ENCODE measurements at places on chromosomes 5 and 9. TPM values are rescaled to one million over a fixed set of nuclear protein-coding genes. Genes with fewer than 3 reads are reported as not detected.

ISL1 gene
- total RNA-seq = not detected

MARCHF3 gene
- total RNA-seq = 8.7 TPM

DND1 gene
- 6.1 TPM for total RNA-seq

LIFR gene
- total RNA-seq = 247 TPM

TUBB4B gene
- total RNA-seq = 190 TPM

MYOZ3 gene
- 4.8 TPM for total RNA-seq

PNPLA7 gene
- 25.1 TPM for total RNA-seq

MACIR gene
- 14.1 TPM for total RNA-seq

- no peak for DNase-seq
Observed at GRCh38 chr5:139893873-139894272, 98.3 kb downstream of the PSD2 start.

DNA sequence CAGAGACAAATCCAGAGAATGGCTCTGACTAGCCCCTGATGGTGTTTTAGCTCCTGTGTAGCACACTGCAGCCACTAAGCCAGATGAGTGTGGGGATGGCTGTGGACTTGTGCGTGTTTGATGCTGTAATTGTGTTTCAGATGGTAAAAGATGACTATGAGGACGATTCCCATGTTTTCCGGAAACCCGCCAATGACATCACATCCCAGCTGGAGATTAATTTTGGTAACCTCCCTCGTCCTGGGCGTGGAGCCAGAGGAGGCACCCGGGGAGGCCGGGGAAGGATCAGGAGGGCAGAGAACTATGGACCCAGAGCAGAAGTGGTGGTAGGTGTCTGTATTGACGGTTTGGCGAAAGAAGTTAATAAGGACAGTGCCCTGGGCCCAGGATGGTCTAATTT, 38.0 kb downstream of the HABP4 start:
- DNase-seq = no peak

DNA sequence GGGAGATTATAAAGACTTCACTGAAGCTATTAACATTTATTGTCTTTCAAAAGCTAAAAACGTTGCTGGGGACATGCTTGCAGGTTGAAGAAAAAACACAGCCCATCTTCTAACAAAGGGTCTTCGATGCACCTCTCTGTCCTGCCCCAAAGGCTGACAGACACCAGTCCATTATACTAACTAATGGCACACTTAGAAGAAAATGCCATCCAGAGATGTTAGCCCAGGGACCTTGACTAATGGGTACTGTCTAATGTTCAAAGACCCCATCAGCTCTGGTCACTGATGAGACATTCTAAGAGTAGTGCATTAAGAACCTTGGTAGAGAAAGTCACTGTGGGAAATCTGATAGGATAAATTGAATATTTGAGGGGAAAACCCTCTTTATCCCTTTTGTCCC, 124.9 kb downstream of the EBF1 start:
- DNase-seq = no peak

GRCh38 chr5:160720822-160721221, 131.2 kb downstream of the ATP10B start:
- DNase-seq = no peak

- DNase-seq = no peak
Observed at GRCh38 chr9:101527066-101527465, 6.6 kb upstream of the RNF20 start.

GRCh38 chr5:10528056-10528816, 35.6 kb upstream of the ANKRD33B start:
- no peak for DNase-seq

DNA sequence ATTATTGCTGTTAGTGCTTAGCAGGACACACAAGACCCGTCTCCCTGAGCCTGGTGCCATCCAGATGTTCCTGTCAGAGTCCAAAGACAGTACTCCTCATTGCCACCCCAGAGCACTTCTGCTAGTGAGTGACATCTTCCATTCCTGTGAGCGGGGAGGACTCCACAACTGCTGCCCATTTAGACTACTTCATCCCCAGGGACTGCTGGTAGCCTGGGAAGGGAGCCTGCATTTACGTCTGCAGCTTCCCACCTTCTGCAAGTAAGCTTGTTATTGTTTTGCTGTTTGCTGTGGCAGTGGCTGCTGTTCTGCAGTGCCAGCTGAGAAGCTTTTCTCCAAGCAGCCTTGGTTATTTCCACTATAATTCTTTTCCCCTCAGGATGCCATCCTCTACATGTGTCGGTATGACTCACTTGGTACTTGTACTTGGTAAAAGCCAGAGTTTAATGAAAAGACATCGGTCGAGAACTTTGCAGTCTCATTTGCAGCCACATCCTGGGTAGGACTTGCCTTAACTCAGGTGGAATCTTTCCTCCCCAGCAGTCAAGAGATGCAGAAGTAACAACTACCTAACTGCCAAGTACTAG, 10.6 kb upstream of the MAP1B start:
- DNase-seq = no peak

DNA sequence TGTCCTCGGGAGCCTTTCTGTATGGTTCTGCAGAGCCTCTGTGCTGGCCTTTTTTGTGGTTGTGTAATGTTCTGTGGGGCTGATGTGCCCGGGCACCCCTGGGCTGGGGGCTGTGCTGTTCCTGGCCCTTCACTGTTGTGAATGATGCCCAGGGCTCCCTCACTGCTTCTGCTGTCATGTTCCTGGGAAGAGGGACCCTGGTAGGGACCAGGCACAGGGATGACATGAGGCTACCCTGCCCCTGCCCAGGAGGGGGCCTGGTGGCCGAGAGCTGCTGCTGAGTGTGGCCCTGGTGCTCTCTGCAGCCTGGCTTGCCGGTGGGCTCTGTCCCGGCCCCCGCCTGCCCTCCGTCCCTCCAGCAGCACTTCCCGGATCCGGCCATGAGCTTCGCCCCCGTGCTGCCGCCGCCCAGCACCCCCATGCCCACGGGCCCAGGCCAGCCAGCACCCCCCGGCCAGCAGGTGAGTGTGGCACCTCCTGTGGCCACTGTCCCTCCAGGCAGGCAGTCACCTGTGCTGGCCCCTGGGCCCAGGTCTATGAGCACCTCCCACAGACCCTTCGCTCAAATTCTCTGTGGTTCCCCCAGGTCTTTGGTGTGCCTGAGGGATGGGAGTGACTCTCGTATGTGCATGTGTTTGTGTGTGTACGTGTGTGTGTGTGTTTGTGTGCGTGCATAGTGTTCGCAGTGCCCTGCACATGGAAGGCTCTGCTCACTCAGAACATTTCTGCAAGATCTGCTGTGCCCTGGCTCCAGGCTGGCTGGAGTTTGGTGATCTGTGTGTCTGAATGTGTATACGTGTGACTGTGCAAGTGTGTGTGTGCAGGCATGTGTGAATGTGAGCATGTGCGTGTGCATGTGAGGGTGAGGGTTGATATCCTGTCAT, 72.3 kb downstream of the WNK2 start:
- DNase-seq = no peak

DNA sequence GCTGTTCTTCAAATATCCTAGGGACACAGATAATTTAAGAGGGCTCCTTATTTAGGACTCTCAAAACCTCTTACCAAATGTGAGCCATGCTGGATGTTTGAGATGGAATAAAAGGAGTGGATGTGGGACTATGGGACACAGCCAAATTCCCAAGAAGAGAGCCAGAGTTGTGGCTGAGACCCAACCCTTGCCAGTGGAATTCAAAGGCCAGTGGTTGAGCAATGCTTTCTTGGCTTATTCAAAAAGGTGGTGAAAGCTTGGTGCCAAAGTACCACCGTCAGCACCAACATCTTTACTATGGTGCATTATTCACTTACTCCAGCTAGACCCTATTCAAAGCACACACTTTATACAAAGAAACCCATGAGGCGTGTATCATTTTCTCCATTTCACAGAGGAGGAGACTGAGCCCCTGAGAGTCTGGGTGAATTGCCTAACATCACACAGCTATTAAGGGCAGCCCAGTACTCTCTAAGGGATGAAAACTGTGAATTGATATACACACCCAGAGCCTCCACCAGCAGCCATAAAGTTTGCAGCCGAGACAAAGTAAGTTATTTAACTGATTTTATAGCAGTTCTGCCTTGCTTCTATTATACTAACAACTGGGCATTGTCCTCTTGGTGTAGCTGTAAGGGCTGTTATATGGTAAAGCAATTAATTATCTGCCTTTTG, 391.7 kb downstream of the ACTL7B start:
- no peak for DNase-seq

- DNase-seq = no peak
Observed at GRCh38 chr5:59130431-59130830, 547.6 kb downstream of the RAB3C start.

GRCh38 chr9:95477441-95477840, 39.3 kb downstream of the PTCH1 start:
- no peak for DNase-seq

- peak; percentile 43 for DNase-seq
Observed at GRCh38 chr5:141182248-141182647, at the start of gene PCDHB16. Gene PCDHB16 (plus strand): TSS chr5:141182387. CDS start chr5:141182560, 173 bp downstream.

DNA sequence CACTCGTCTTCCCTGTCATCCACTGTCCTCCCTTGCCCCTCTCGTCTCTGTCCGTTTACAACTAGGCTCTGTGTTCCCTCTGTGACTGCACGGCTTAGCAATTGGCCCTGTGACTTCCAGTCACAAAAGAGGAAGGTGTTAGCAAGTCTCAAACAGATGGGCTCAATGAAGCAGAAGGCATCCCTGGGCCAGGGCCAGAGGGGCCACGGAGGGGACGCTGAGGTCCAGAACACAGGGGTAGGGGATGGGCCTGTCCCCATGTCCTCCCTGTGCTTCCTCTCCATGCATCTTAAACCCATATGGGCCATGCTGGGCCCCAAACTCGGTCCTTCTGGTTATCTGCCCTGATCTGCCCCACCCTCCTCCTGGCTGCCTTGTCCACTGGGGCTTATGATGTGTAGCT, at the start of gene CD72:
TSS of gene CD72 (minus strand) at position 89 of the 403 bp plus-strand sequence. CDS start 110 bp downstream, outside the sequence.
- DNase-seq = no peak

DNA sequence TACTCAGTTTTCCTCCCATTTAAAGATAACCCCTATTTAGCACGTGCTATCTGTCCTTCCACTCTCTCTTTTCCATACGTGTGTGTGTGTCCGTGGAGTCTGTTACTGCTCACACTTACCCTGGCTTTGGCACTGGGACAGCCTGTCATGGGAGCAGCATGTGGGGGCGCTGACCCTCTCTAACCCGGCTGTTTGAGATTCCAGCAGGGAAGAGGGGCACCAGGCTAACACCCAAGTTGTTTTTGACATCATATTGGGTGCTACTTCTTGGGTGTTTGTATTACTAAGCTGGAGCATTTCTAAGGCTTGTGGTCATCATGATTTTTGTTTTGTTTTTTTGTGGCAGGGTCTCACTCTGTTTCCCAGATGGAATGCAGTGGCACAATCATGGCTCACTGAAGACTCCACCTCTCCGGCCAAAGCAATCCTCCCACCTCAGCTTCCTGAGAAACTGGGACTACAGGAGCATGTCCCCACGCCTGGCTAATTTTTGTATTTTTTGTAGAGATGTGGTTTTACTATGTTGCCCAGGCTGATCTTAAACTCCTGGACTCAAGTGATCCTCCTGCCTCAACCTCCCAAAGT, 56.9 kb upstream of the SIMC1 start:
- DNase-seq = no peak

DNA sequence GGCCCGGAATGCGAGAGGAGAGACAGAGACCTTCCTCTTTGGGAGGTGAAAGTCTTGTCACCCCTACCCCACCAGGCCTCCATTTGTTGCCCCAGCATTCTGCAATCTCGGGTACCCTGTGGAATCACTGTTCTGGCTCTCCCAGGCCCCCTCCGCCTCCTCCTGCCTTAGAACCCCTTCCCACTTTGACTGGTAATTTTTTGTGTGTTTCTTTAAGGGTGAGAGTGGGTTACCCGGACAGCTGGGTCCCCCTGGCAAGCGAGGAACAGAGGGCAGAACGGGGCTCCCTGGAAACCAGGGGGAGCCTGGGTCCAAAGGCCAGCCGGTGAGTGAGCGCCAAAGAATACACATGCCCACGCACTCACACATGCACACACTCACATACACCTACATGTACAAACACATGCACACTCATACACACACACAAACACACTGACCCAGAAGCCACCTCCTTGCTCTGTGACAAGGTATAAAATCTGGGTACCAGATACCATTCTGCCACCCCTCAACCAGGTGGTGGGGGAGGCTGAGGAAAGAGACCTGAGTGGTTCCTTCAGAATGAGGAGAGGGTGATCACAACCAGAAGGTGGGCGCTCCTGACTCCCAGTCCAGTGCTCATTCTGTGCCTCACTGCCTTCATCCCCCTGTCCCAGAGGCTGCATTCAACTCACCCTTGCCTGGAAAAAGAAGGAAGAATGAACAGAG, 30.9 kb upstream of the ORM1 start:
- DNase-seq = peak; percentile 8

DNA sequence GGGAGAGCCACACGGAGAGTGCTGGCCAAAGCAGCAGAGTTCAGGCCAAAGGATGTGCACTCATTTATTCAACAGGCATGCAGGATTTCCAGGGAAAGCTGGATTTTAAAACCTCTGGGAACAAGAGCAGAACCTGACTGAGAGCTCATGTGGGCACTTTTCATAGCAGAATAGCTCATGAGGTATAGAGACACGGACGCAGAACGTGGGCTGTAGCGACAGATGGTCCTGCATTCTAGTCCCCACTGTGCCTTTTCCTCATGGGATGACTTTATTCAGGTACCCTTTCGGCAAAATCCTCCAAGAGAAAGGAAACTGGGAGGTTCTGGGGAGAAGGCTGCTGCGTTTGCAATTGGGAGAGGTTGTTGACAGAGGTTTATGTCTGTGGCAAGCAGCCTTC, 5.4 kb downstream of the IL4 start:
- DNase-seq = no peak

- no peak for DNase-seq
Observed at GRCh38 chr5:17794815-17795214, 160.6 kb downstream of the TAF11L14 start.

DNA sequence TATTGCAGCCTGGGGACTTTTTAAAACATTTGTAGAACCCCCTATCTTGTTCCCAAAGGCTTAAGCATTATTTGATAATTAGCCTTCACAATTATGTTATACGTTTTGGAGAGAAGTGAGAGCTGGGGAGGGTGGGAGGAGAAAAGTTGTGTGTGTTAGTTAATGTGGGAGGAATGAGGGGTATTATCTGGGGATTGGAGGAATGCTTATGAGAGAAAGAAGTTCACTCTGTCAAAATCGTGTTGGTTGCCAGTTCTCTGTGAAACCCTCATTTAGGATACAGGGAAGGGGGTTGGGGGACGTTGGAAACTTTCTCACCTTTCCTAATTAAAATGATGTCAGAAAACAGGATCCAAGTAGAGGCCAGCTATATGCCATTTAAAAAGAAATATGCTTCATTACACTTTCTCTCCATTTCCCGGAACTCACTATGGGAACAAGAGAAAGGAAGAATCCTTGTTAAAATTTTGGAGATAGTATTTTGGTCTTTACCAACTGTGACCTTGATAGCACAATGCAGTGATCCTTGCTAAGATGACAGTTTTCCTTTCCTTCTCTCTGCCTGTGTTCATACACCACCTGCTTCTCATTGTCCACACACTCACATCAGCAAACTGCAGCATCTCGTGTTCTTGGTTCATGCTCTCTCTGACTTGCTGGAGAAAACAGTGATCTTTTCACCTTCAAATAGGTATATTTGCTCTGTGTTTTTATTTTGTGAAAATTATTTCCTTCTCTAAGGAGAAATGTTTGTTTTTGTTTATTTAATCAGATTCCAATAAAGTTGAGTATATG, 336.7 kb upstream of the CLINT1 start:
- no peak for DNase-seq

Measured in tibial nerve (tissue), 4 donors.